ENCODE measurements at places on chromosomes 6 and 20.

- no peak for DNase-seq
These were observed 54.6 kb downstream of the LYRM4 start for GRCh38 chr6:5205877-5206850.

DNA sequence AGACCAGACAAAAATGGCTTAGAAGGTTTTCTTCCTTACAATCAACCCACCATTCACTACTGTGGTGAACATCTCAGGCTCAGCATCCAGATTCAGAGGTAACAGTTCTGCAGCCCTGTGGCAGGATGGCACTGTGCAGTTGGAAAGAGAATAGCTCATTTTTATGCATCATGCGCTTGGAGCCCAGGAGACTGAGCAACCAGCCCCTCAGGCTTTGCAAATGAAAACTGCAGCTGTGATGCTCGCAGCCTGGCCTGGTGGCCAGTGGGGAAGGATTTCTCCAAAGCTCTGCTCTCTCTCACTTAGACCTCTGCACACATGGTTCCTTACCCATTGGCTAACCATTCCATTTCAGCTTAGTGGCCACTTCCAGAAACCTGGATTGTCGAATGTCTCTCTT is 45.8 kb downstream of the GABRR2 start:
- no peak for DNase-seq

DNA sequence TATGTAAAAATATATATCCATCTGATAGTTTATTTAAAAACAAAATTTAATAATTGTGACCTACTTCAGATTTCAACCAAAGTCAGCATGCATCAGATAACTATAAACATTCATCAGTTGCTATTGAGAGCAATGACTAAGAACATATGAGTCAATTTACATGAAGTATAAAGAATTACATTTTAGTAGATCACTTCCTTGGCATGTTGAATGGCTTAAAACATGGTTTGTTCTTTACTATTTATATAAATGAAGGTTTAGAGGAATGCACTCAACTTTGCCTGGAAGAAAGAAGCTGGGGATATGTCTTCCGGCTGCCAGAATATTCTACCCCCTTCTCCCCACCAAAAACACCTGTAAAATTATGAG is 6.4 kb upstream of the FAM217A start:
- DNase-seq, result no peak

GRCh38 chr20:17921774-17922173 is 46.8 kb downstream of the SNX5 start:
- no peak for DNase-seq

- no peak for DNase-seq
These were observed 96.6 kb downstream of the LCA5 start for GRCh38 chr6:79440598-79440997.

GRCh38 chr6:42808492-42809483 is 26.9 kb downstream of the BICRAL start:
- no peak for DNase-seq

GRCh38 chr20:38114353-38114791 is 50.7 kb downstream of the TGM2 start:
- no peak for DNase-seq

GRCh38 chr20:25226433-25227316 is 21.2 kb upstream of the PYGB start:
- DNase-seq, result no peak

GRCh38 chr20:3316136-3316535 is 77.1 kb upstream of the SLC4A11 start:
- no peak for DNase-seq

GRCh38 chr20:33257237-33257636 is 21.4 kb downstream of the BPIFA1 start:
- no peak for DNase-seq

- no peak for DNase-seq
These were observed 199.2 kb upstream of the SUPT3H start for GRCh38 chr6:45576648-45577624.

GRCh38 chr20:43744966-43745730 is 18.3 kb upstream of the GTSF1L start:
- no peak for DNase-seq

- no peak for DNase-seq
These were observed 445.0 kb downstream of the UTRN start for GRCh38 chr6:144730088-144730645.

DNA sequence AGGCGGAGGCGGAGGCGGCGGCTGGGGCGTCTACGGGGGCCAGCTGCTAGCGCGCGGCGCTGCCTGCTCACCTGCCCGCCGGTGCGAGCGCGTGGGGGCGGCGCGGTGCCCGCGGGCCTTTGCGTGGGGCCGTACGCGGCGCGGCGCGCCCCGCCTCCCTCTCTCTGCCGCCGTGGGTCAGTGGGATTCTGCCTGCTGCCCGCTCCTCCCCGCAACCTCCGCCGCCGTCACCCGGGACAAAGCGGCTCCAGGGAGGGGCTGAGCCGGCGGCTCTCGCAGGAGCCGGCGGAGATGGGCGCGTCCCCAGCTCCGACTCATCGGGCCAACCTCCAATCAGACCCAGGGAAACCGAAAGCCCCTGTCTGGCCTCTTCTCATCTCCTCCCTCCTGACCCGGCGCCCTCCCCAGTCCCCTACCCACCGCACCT is at the start of gene RCAN2:
Gene RCAN2 (minus strand): TSS at position 249 of the 427 bp plus-strand sequence.
- DNase-seq, result peak; percentile 2

DNA sequence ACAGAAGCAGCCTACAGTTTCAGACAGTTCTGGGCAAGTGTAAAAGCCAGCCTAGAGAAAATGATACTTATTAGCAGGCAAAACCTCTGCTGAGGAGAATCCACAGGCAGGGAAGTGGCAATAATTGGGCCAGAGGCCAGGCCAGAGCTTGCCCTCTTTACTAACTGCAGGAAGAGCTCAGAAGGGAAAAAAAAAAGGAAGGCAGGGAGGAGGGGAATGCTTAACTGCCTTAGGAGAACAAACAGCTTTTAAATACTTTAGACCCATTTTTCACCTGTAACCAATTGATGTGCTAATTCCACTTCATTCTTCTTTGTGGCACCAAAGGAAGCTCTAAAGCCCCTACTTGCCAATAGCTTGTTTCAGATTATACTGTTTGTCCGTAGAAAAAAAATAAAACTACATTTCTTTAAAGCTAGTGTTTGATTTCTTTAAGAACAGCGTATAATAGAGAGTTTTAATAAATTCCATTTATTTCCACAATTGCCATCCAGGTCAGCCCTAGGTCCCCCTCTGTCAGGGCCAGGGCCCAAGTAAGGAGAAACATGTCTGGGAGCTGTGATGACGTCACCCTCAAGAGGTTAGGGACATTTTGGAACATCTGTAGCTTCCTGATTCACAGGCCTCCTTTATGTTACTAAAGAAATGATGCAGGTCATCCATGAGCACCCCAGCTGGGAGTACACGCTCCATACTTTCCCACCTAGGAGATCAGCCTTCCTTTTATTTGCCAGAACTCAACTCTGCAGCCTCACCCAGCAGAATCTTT is 384.3 kb downstream of the CDC5L start:
- no peak for DNase-seq

DNA sequence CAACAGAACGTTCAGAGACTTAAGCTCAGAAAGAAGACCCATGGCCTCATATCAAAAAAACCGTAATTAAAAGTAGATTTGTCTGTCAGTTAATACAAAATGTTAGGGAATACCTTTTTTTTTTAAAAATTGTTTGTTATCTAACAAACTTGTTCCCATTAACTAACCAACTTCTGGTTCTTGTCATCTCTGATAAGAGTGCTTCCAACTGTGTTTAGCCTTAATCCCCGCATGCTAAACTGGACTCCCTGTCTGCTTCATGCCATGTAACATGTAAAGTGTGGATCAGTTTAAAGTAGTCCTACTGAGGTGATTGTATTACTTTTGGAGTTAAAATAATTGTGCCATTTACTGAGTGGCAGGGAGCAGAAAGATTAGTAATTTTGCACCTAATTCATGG is 6.3 kb downstream of the JARID2 start:
- DNase-seq, result no peak

GRCh38 chr6:77650098-77650663 is 2.7 kb upstream of the MEI4 start:
- DNase-seq, result no peak

DNA sequence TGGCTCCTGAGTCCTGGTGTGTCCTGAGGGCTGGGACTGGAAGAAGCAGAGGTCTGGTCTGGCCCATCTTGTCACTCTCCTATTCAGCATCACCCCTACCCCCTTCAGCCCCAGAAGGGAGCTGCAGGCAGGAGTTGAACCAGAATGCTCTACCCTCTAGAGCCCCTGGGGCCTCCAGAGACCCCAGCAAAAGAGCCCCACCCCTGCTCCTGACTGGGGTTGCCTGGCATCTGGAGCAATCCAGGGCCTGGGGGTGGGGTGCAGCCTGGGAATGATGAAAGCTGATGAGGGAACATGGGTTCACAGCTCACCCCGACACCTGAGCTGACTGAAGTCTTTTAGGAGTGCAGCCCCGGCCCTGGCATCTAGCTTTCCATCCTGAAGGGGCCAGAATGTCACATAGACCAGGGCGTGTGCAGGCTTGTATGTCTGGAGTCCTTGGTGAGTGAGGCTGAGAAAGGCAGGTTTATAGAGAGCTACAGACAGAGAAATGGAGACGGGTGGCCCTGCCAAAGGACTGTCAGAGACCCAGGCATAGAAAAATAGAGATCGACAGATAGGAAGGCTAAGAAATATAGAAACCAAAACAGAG is 12.2 kb downstream of the FGD2 start:
- DNase-seq, result no peak

GRCh38 chr6:143166247-143166695 is 105.6 kb downstream of the AIG1 start:
- DNase-seq, result no peak

GRCh38 chr6:142856624-142857232 is 88.2 kb downstream of the HIVEP2 start:
- no peak for DNase-seq

GRCh38 chr6:37988696-37989095 is 169.2 kb downstream of the ZFAND3 start:
- DNase-seq, result no peak

DNA sequence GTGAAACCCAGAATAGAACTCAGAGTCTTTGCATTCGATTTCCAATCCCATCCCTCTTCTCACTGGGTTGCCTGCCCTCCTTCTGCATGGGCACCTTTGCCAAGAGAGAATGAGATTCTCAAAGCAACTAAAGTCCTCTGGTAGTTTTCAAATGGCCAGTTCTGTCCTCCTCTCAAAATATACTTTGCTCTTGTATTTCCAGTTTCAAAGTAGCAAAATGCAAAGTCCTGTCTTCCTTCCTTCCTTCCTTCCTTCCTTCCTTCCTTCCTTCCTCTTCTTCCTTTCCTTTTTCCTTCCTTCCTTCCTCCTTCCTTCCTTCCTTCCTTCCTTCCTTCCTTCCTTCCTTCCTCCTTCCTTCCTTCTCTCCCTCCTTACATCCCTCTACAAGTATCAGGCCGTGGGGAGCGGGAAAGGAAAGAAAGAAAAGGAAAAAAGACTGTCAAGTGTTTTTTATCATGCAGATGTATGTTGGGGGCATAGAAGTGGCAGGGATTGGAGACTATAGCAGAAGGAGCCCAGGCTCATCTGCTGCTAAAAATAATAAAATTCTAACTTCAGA is 265.2 kb downstream of the CD83 start:
- no peak for DNase-seq

- DNase-seq, result no peak
These were observed 862.0 kb downstream of the PHF3 start for GRCh38 chr6:64497634-64498033.

GRCh38 chr6:144316862-144317195 is 31.7 kb downstream of the UTRN start:
- DNase-seq, result no peak

DNA sequence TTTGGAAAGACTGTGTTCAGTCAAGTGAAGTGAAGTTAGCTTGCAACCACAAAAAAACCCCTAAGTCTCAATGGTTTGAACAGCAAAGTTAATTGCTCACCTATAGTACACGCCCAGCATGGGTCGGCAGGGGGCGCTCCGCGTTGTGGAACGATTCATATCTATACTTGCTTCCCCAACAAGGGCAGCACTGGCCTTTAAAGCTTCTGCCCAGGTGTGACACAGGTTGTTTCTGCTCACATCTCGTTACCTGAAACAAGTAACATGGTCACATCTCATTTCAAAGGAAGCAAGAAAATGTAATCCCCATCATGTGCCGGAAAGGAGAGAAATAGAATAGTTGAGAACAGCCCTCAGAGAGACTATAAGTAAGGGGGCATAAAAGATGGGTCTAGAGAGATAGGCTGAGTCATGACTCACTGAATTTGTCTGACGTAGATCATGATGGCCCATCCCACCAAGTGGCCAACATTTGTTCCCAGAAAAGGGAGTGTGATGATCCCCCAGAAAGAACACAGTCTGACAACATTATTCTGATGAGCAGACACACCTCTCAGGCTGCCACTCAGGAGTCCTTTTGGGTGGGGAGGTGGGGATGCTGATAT is 29.0 kb downstream of the HNF4A start:
- peak; percentile 72 for DNase-seq

- DNase-seq, result no peak
These were observed 602.5 kb downstream of the PHF3 start for GRCh38 chr6:64238071-64238470.

DNA sequence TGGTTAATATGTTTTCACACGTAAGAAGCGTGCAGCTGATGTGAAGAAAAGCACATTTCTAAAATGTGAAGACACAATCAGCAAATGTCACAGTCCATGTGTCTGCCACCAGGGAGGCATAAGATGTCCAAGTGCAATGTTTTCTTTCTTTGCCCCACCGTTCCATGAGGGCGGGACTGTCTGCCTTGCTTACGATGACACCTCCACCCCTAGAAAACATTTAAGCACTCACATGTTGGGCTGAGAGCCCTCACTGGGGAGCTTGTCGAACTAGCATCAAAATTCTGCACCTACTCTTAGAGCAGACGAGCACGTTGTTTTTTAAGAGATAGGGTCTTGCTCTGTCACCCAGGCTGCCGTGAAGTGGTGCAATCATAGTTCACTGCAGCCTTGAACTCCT is 57.6 kb downstream of the PSMG4 start:
- no peak for DNase-seq

GRCh38 chr6:107962723-107963122 is 4.7 kb upstream of the SEC63 start:
- DNase-seq, result no peak

DNA sequence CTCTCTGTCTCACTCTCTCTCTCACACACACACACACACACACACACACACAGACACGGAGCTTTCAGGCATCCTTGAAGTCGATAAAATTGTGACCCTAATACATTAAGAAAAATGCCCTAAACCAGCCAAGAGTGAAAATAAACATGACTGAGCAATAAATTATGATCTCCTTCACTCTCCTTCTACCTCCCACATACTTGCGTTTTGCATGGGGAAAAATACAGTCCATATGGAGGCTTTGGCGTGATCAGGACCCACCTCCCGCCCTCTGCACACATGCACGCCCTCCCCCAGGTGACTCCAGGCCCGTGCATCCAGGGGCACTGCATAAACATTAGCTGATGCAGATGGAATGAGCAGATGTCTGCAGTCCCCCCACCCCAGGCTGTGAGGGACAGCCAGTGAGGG is 114.2 kb upstream of the JARID2 start:
- no peak for DNase-seq

GRCh38 chr6:167407239-167408064 is 82.6 kb downstream of the TTLL2 start:
- DNase-seq, result no peak

DNA sequence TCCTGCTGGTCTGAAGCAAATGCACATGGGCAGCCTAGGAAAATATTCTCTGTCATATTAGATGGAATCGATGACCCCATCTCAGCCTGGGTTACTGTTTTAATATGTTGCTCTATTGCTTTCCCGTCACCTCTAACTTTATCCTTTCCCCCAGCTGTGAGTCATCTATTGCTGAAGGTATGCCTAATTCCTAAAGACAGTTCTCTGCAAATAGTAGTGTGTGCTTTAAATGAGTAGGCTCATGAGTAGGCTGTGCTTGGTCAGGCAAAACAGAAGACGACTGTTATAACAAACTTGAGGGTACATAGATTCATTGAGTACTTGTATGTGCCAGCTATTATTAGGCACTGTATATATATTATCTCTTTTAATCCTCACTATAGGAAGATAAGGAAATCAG is 47.2 kb downstream of the CTNNBL1 start:
- no peak for DNase-seq
